Activated naive CD4-positive, alpha-beta T cell treated with anti-CD3 and anti-CD28 coated beads, Interleukin-2, amount 50 U/mL, for 16 hours (primary cell): ENCODE measurements at places on chromosomes 3 and 15.

- no peak for DNase-seq
Measured at GRCh38 chr3:181534781-181535221, 176.9 kb upstream of the SOX2 start.

DNA sequence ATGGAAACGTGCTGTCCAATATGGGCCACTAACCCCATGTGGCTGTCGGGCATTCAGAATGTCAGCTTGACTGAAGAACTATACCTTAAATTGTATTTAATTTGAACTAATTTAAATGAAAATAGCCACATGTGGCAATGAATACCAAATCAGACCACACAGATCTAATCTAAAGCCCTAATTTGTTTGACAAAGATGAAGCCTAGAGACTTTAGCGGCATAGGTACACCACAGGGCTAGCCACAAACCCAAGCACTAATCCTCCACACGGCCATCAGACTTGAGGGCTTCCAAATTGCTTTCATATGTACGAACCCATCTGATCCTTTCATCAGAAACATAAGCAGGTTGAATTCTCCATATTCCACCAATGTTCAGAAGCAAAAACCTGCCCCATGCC, 81.4 kb downstream of the SHQ1 start:
- no peak for DNase-seq

DNA sequence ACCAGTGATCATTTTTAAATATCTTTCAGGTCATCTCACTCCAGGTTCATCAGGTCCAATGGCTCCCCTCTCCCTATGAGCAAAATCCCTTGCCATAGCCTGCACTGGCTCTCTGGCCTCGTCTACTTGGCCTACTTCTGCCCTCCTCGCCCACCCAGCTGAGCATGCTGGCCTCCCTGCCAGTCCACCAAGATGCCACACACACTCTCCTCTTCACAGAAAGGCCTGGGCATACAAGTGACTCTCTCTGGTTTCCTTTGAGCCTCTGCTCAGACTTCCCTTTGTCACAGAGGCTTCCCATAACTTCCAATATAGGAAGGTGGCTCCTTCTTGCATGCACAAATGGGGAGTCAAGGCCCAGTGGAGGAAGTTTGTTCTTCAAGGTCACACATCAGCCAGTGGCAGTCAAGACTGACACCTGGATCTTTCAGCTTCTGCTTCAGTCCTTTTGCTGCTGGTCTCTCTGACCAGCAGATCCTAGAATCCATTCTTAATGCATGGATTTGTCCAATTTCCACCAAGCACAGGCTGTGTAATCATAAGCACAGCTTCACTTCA, 223.2 kb upstream of the HES1 start:
- no peak for DNase-seq

DNA sequence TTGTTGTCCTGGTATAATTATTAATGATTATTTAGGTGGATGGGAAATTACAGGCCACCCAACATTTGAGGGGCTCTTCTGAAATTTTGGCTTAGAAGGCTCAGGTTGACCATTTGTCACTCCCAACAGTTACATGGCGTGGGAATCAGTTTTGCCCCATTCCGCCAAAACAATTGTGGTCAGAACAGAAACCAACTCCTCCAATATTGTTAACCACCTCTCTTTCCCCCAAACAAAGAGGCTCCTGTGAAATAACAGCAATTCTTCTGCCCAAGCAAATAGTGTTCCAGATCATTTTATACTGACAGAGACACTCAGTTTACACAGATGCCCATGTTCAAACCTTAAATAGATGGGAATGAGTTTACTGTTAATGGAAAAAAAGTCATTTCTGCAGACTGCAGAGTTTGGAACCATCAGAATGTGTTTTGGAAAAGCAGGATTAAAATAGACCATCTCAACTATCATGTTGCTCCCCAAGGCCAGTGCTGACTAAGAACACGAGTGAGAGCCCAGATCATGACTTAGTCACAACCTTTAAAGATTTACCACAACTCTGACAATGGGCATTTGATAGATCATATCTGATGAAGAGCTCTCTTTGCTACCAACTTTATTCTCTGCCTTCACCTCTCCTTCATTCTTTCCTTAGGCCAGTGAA, 102.1 kb downstream of the DUT start:
- DNase-seq: no peak

- no peak for DNase-seq
Measured at GRCh38 chr15:36880224-36880912, 220.0 kb downstream of the MEIS2 start.

DNA sequence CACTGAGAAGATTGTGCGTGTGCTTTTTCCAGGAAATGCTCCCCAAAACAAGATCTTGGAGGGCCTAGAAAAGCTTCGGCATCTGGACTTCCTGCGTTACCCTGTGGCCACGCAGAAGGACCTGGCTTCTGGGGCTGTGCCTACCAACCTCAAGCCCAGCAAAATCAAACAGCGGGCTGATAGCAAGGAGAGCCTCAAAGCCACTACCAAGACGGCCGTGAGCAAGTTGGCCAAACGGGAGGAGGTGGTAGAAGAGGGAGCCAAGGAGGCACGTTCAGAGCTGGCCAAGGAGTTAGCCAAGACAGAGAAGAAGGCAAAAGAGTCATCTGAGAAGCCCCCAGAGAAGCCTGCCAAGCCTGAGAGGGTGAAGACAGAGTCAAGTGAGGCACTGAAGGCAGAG, 4.8 kb downstream of the MAP1A start:
- DNase-seq: no peak

DNA sequence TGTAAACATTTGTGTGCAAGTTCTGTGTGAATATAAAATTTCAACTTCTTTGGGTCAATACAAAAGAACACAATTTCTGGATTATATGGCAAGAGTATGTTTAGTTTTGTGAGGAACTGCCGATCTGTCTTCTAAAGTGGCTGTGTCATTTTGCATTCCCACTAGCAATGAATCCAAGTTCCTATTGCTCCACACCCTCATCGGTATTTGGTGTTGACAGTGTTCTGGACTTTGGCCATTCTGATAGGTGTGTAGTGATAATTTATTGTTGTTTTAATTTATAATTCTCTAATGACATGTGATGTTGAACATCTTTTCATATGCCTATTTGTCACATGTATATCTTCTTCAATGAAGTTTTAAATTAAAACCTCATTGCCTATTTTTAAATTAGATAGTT, 58.2 kb upstream of the TMC3 start:
- no peak for DNase-seq

GRCh38 chr3:31903686-31904431, 77.2 kb downstream of the OSBPL10 start:
- DNase-seq: no peak

DNA sequence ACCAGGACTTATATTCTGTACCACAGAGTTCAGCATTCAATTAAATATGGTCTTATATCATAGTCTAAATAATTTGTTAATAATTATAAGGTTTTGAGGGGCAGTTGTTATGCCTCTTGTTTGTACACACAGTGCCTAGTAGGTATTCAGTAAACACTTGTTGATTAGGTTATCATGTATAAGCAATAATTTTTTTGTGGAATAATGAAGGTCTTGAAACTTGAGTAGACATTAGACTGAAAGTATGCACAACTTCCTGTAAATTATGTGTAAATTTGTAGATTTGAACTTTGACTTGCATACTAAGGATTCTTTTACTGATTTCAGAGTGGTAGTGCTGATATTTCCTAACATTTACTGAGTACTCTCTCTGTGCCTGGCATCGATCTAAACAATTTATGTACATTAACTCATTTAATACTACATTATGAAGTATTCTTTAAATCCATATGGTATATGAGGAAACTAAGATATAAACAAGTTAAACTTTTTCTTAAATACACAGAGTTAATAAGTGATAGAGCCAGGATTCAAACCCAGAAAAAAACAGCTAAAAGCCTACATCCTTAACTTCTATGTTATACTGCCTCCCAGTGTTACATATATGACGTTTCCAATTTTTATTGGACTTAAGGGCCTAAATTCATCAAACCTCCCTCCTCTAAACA, 65.1 kb downstream of the GLCE start:
- no peak for DNase-seq

DNA sequence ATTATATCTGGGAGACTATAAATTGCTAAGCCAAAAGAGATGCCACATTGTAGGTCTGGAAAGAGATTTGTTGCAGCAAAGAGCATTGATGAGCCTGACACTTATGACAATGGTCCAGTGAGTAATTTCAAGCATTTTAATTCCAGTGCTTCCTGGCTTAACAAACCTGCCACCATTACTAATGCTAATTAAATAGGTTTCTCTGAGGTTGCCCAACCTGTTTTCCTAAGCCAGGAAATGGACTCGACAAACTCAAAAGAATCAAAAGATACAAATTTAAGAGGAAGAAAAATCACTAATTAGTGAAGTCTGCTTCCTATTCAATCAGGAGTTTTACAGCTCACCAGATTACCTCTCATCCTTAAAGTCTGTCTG, 36.7 kb upstream of the CTDSPL start:
- DNase-seq: no peak

DNA sequence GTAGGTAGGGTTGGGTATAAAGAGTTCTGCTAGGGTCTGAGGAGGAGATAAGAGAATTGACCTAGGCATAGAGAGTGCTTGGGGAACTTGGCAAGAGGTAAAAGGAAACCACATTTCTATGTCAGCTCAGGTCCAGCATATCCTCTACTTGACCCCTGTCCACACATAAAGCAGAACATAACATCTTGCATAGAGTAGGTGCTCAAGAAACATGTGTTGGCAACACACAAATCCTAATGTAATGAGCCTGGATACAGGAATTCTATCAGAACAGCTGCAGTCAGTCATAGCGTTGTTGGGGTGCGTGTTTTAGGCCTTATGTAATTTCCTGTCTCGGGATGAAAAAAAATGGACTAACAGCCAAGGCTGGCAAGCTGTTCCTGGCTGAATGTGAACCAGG, 35.0 kb upstream of the PLCL2 start:
- no peak for DNase-seq

DNA sequence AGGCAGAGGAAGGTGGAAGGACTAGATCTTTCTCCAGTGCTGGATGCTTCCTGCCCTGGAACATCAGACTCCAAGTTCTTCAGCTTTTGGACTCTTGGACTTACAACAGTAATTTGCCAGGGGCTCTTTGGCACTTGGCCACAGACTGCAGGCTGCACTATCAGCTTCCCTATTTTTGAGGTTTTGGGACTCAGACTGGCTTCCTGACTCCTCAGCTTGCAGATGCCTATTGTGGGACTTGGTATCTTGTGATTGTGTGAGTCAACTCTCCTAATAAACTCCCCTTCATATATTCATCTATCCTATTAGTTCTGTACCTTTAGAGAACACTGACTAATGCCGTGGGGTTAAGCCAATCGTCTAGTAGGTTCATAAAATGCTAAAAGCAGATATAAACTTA, 8.8 kb upstream of the B3GNT5 start:
- DNase-seq: no peak

GRCh38 chr3:154971341-154971740, 108.8 kb upstream of the MME start:
- no peak for DNase-seq

- DNase-seq: no peak
Measured at GRCh38 chr15:73965758-73966113, 26.4 kb downstream of the STOML1 start.

- no peak for DNase-seq
Measured at GRCh38 chr3:127043041-127043641, 60.2 kb downstream of the PLXNA1 start.

- DNase-seq: no peak
Measured at GRCh38 chr3:5411786-5412185, 224.3 kb downstream of the EDEM1 start.

DNA sequence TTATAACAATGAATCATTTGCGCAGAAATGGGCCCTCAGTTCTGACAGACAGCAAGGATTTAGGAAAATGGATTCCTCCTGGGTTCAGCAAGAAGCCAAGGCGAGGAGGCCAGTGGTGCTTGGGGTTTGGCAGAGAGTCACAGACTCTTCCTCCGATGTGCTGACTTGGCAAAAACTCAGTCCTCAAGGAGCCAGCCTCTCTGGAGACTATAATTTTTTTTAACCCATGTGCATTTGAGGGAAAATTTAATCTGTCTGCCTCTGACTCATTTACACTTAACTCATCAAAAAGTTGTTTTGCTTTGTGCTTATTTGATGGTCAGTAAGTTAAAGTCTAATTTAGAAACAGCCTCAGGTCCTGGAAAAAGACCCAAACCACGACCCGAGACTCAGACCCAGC, 34.2 kb upstream of the SLC24A5 start:
- no peak for DNase-seq

GRCh38 chr3:71693641-71694040, 31.6 kb downstream of the EIF4E3 start:
- no peak for DNase-seq

- DNase-seq: no peak
Measured at GRCh38 chr3:32113566-32113965, 7.1 kb downstream of the GPD1L start.

DNA sequence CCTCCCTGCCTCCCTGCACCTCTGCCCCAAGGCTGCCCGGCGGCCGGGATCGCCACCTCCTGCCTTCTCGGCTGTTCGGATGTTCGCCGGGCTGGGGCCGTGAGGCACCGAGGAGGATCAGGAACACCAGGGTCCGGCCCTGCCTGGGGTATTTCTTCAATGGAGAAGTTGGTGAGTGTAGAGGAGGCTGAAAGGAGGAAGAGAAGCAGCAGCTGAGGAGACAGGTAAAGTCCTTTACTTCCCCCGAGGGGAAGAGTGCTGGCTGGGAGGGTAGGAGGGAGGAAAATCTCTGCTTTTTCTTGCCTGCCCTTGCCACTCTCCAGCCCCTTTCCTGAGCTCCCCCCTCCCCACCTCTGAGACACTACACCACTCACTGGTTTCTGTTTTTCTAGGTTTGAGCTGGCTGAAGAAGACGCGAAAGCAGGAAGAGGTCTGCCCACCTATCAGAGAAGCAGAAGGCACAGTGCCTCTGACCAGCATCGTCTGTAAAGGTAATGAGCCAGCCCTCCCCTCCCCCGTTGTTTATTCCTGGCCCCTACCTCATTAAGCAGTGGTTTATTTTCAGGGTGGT, 519 bp downstream of the ASB7 start:
- DNase-seq: peak; percentile 46

- DNase-seq: no peak
Measured at GRCh38 chr3:74271541-74271940, 342.9 kb downstream of the CNTN3 start.

GRCh38 chr3:54830658-54831057, 97.2 kb downstream of the LRTM1 start:
- DNase-seq: no peak

- peak; percentile 50 for DNase-seq
Measured at GRCh38 chr15:84570164-84570735, 30.6 kb upstream of the ZSCAN2 start.

GRCh38 chr3:12922306-12922705, 80.9 kb upstream of the RPL32 start:
- no peak for DNase-seq

- DNase-seq: no peak
Measured at GRCh38 chr3:105006164-105006563, 360.5 kb upstream of the ALCAM start.

DNA sequence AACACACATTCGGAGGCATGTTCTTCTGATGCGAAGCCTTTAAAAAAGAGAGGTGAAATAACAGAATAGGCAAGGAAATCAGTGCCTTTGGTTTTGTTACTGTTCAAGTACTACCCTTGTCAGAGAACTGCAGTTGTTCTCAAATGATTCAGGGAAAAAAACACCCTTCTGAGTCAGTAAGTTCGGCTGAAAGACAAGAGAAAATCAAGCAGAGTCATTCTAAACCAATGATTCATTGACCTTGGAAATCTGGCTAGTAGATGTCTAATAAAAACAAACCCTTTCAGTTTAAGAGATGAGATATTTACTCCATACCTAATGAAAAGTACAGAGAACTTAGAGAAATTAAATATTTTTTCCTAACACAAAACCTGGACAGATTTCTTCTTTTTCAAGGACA, 72.7 kb upstream of the ABI3BP start:
- no peak for DNase-seq

- no peak for DNase-seq
Measured at GRCh38 chr15:43463507-43463906, 29.4 kb downstream of the TP53BP1 start.
